ENCODE measurements at places on chromosomes 7 and 10. TPM values are rescaled to one million over a fixed set of nuclear protein-coding genes. Genes with fewer than 3 reads are reported as not detected.

The MBL2 gene
- not detected for polyA plus RNA-seq

The ZNF248 gene
- 34.5 TPM for polyA plus RNA-seq

The LARP4B gene
- 41.9 TPM for polyA plus RNA-seq

The NME8 gene
- polyA plus RNA-seq: 0.53 TPM

The ABI1 gene
- polyA plus RNA-seq: 57.0 TPM

The GIMAP8 gene
- 8.8 TPM for polyA plus RNA-seq

The UBN2 gene
- 24.9 TPM for polyA plus RNA-seq

The TMEM60 gene
- 25.7 TPM for polyA plus RNA-seq

The PTF1A gene
- polyA plus RNA-seq: not detected

The FAM180A gene
- polyA plus RNA-seq: not detected

The PRPS1L1 gene
- polyA plus RNA-seq: not detected

The PDLIM1 gene
- 83.7 TPM for polyA plus RNA-seq

The CPXM2 gene
- polyA plus RNA-seq: 4.1 TPM

The LGI1 gene
- 3.8 TPM for polyA plus RNA-seq

The UFSP1 gene
- polyA plus RNA-seq: 2.4 TPM

The RHOBTB1 gene
- 82.9 TPM for polyA plus RNA-seq

The WASHC2C gene
- 73.9 TPM for polyA plus RNA-seq

The ADAP1 gene
- polyA plus RNA-seq: 17.3 TPM

The TEX47 gene
- polyA plus RNA-seq: not detected
